Omental fat pad (tissue), 4 donors: ENCODE measurements at places on chromosomes 13 and 19.

- no peak for DNase-seq
These were observed 171.9 kb downstream of the TBC1D4 start for GRCh38 chr13:75309981-75310580.

DNA sequence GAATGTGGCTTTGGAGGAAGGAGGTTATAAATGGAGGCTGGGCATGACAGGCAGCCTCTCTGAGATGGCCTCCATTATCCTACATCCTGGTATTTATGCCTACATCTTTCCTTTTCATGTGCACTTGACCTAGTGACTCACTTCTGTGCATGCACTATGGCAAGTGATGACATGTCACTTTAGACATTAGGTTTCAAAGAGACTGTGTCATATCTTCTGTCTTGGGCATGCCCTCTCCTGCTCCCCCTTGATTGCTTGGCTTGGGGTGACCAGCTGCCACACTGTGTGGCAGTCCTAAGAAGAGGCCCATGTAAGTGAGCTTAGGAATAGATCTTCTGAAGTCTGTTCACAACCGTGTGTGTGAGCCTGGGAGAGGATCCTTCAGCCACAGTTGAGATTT, 472.8 kb downstream of the FGF9 start:
- no peak for DNase-seq

- no peak for DNase-seq
These were observed 28.1 kb downstream of the CPT1C start for GRCh38 chr19:49718991-49719390.

GRCh38 chr19:55535965-55536350, 975 bp downstream of the SBK2 start:
- DNase-seq = no peak

GRCh38 chr19:5018224-5019015, 49.5 kb downstream of the KDM4B start:
- DNase-seq = no peak

GRCh38 chr19:3669082-3669946, 31.0 kb downstream of the PIP5K1C start:
- DNase-seq = no peak
